Stimulated activated CD8-positive, alpha-beta memory T cell treated with anti-CD3 and anti-CD28 coated beads, Interleukin-7, amount 100 ng/mL, for 4 hours (primary cell): ENCODE measurements at places on chromosomes 6 and 20.

GRCh38 chr20:32493356-32493755 lies 91.8 kb downstream of the NOL4L start:
- no peak for DNase-seq

DNA sequence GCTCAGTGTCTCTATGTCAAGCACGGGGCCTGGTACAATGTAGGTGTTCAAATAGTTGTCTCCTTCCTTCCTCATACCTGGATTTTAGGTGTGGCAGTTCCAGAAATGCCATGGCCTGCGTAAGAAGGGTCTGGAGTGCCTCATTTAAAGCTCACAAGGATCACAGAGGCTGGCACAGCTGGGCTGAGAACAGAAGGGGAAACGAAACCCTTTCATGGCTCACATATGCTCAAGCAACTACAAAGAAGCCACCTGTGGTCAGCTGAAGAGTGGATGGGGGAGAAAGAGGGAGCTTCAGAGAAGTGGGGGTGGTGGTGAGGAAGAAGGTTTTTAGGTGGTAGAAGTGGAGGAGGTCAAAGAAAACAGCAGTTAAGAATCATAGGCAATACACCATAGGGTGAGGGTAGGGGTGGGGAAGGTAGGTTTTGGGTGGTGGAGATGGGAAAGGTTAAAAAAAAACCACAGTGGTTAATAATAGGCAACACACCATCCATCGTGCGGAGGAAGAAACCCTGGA lies 17.0 kb upstream of the TOP1 start:
- no peak for DNase-seq

- no peak for DNase-seq
Measured at GRCh38 chr6:106159531-106159940, 73.4 kb downstream of the PRDM1 start.

- DNase-seq, result no peak
Measured at GRCh38 chr6:152746172-152746553, 4.4 kb upstream of the VIP start.

- DNase-seq, result no peak
Measured at GRCh38 chr20:54475334-54476168, at the start of gene DOK5. Gene DOK5, plus strand, starts transcription at chr20:54475593. Its CDS starts 354 bp downstream, at chr20:54475947.

- DNase-seq, result no peak
Measured at GRCh38 chr20:44836601-44837120, 26.3 kb upstream of the RIMS4 start.
